Activated gamma-delta T cell treated with Interleukin-2 at 50 U/mL for 16 hours (primary cell): ENCODE measurements at places on chromosomes 5 and 9.

DNA sequence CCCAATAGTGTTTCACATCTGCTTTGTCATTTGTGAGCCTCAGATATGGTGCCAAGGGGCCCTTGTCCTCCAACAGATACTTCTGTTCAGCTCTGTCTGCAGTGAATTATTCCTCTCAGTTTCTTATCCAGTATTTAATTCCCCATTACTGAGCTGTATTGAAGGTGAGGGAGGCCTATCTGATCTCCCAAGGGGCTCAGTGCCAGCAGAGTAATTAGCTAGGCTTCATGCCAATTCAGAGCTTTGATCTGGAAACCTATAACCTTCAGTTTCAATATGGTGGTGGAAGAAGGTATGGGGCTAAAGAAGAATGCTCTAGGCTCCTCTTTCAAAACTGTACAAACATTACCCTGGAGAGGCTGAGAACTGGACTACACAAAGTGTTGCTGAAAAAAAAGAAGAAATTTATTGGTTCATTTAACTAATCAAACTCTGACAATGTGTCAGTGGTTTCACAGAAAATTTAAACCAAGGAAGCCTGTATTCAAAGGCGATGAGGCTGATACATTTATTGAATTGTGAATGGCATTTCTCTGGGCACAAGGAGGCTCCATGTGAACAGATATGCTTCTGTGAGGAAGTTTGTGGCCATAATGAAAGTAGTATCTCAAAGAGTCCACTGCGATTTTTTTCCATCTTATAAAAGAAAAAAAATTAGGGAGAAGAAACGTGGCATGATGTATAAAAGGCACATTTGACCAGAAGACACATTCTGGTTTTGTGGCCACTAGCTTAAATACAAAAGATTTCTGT is 397.8 kb downstream of the TLE4 start:
- DNase-seq: no peak

GRCh38 chr5:151682751-151683331 is 3.9 kb downstream of the SPARC start:
- DNase-seq: no peak

GRCh38 chr9:96025995-96026602 is 150.6 kb downstream of the ERCC6L2 start:
- DNase-seq: no peak

DNA sequence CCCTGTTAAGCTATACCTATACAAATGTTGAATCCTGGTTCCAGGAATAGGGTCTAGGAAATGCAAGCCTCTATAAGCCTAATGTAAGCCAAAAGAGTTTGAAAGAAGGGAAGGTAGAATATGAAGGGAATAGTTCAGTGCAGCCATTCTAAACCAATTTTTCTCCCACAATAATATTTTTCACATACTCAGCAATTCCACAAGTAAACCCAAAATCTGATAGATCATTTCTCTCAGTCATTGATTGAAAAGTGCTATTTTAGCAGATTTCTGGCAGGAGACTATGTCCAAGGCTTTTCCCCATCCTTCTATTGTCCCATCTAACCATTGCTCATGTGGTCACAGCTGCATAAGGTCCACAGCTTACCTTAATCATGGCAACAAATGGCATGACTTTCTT is 20.7 kb upstream of the PLAC8L1 start:
- DNase-seq: no peak

GRCh38 chr9:3924145-3924544 is 375.7 kb downstream of the GLIS3 start:
- DNase-seq: no peak

GRCh38 chr5:16051246-16051755 is 128.3 kb downstream of the MARCHF11 start:
- DNase-seq: no peak

DNA sequence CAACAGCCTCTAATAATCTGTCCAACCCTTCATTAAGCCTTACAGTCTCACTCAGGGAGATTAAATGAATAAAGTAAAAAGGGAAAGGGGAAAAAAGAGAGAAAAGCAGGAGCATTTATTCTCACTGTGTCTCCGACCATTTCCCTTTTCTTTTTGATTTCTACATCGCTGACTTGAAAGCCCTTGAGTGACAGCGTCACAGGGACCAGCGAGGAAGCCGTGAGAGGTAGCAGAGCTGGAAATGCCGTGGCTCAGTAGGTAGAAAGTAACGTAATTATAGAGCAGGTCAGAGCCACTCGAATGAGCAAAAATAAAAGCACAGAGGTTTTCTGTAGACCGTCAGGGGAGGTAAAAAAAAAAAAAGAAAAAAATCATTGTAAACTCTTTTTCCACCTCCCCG is 52.4 kb downstream of the ASS1 start:
- no peak for DNase-seq

DNA sequence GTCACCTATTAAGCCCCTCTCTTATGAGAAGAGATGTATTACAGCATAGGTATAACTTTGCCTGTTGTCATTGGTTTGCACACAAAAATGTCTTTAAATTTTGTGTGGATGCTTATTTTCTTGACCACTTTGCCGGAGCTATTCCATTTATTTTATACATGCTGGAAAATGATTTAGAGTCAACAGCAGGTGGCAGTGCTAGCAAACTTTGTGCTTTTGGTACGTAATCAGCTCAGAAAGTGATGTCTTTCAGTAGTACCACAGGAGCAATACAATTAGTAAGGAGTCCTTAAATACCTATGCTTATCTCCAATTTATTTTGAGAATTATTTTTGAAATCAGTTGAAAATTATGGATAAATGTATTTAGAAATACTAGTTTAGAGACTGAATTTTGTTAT is 19.8 kb upstream of the NUDT12 start:
- no peak for DNase-seq

DNA sequence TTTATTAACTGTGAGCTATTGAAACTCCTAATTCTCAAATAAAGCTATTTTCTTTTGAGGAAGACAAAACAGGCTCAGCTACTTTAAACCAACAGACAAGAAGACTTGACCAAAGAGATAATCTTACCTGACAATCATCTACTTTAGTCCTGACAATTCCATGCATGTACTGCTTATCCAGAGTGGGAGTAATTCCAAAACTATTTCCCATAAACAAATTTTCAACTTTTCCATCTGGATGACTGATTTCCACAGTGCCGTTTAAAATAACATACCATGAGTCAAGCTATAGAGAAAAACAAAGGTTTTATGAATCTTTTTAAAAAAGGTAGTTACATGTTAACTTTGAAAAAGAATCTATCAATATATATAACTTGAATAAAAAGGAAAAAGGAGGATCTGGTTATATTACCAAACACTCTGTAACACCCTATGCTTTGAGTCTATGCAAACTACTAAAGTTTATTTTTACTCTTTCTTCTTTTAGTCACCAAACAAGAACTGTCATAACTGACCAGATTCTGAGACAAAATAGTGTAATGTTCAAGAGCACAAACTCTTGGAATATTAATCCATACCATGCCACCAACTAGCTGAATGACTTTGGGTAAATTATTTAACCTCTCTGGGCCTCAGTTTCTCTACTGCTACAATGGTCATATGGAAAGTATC is 129.7 kb downstream of the RAPGEF6 start:
- DNase-seq: no peak

- peak; percentile 83 for DNase-seq
Observed at GRCh38 chr5:131417240-131417869, 153.5 kb downstream of the CDC42SE2 start.
